MCF 10A (cell line): ENCODE measurements at places on chromosomes 4 and X. TPM values are rescaled to one million over a fixed set of nuclear protein-coding genes. Genes with fewer than 3 reads are reported as not detected.

MAGEA11 gene
- not detected in 2 replicates for total RNA-seq

C1QTNF7 gene
- total RNA-seq, result not detected in 2 replicates

XPNPEP2 gene
- not detected in 2 replicates for total RNA-seq

CITED1 gene
- 0.37 and 0.72 TPM in 2 replicates for total RNA-seq

ARHGAP4 gene
- 2.3 and 2.6 TPM in 2 replicates for total RNA-seq

MAGED1 gene
- total RNA-seq, result 46.7 and 48.6 TPM in 2 replicates

DNA sequence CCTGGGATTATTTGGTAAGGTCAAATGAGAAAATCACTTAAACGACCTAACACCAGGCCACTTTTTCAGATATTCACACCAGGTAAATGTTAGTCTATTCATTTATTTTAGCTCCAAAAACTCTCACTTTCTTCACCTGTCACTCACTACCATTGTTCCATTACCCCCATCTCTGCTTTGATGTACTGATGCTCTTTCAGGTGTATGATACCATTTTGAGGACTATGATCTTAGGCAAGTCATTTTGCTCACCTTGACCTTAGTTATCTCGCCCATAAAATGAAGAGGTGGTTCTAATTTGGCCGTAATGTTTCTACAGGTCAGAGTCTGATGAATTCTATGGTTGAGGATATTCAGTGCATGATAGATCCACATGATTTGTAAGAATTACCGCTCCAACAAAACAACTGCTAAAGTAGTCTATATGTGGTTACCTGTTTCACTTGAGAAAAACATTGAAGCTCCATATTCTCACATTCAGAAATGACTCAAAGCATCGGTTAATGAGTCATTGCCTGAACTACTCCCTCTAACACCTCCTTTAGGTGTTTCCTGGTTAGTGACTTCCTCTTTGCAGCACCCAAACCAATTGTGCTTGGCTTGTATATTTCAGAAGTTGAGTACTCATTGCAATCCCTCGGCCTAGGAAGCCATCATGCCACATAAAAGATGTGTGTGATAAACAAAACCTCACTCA is 4.5 kb downstream of the DTHD1 start:
- DNase-seq, result peak; percentile 53

DNA sequence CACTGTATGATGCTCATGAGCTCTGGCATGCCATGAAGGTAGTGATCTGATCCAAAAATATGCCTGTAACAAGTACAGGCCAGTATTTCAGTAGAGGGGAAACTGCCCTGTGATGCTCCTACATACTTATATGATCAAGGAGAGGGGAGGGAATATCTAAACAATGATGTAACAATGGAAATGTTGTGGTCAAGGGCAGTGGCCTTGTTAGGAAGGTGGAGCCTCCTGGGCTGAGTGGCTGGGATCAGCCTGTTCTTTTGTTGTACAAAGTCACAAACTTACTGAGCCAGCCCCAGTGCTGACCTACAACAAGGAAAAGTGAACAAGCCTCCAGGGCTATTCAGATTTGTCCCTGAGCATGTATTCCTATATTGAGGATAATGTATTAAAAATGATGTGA is 70.3 kb downstream of the ANXA10 start:
- no peak for DNase-seq

DNA sequence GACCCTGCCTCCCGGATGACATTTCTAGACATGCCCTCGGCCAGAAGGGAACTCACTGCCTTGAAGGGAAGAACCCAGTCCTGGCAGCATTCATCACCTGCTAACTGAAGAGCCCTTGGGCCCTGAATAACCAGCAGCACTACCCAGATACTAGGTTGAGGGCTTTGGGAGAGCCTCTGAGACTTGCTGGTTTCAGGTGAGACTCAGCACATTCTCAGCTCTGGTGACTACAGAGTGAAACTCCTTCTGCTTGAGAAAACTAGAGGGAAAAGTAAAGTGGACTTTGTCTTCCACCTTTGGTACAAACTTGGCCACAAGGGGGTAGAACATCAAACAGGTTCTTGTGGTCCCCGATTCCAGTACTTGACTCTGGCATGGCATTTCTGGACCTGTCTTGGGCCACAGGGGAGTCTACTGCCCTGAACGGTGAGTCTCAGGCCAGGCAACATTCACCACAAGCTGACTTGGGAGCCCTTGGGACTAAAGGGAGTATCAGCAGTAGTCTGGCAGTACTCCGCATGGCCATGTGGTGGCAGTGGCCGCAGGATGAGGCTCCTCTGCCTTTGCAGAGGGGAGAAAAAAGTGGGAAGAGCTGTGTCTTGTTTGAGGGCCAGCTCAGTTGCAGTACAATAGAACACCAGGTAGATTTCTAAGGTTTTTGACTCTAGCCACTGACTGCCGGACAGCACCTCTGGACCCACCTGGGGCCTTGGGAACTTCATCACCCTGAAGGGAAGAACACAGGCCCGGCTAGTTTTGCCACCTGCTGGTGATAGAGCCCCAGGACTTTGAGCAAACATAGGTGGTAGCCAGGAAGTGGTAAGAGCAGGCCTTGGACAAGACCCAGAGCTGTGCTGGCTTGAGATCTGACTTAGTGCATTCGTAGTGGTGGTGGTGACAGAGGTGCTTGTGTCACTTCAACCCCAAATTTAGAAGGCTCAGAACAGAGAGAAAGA is 414.8 kb downstream of the OPHN1 start:
- DNase-seq, result peak; percentile 16

- no peak for DNase-seq
Measured at GRCh38 chrX:3788494-3789233, 75.2 kb upstream of the PRKX start.

DNA sequence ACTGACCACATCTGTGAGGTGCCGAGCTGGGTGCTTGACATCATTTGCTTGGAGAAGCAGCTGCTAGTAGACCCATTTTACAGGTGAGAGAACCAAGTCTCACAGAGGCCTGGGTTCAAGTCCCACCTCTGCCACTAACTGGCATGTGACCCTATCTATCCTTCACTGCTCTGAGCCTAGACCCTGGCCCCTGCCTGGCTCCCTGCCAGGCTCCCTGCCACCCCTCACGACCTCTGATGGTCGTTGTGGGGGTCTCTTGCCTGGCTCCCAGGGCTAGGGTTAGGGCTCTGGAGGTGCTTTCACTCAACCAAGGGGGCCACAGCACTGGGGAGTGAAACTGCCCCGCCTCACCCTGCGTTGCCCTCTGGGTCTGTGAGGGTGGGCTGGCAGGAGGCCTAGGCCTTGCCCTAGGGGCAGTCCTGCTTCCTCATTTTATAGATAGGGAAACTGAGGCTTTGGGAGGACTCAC is 7.2 kb upstream of the ADD1 start:
- DNase-seq, result no peak

- DNase-seq, result peak; percentile 78
Measured at GRCh38 chr4:128979934-128980333, 113.4 kb downstream of the SCLT1 start.

DNA sequence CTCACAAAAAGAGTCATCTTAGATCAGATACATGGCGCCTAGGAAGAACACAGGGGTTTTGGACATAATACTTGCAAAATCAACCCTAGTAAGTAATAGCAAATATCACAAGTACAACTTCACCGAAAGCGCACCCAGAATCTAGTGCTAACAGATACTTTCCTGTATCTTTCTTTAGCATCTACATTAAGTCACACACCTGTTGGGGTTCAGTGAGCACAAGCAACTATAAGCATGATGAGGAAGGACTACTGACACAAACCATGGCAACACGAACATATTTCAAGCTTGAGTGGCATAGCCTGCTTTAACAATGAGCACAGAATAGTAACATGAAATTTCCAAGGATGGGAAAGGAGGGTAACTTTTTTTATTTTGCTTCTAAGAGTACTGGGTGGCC is 116.1 kb downstream of the GPC3 start:
- no peak for DNase-seq

DNA sequence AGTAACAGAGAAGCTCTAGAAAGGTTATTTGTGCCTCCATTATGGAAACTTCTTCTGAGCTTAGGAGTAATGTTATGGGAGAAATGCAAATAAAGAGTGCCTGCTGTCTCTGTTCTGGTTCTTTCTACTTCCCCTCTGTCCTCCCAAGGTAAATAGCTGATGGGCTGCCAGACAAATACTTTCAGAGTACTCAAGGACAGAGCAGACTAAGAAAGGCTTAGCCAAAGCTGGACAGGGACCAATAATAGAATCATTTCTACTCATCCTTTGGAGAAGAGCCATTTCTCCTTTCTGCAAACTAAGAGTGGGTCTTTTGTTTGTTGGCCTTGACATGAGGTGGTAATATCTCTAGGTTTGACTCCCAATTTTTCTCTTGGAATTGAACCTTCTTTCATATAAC is 136.1 kb downstream of the MID1IP1 start:
- no peak for DNase-seq

GRCh38 chr4:145130130-145130529 is 32.0 kb downstream of the ABCE1 start:
- no peak for DNase-seq

DNA sequence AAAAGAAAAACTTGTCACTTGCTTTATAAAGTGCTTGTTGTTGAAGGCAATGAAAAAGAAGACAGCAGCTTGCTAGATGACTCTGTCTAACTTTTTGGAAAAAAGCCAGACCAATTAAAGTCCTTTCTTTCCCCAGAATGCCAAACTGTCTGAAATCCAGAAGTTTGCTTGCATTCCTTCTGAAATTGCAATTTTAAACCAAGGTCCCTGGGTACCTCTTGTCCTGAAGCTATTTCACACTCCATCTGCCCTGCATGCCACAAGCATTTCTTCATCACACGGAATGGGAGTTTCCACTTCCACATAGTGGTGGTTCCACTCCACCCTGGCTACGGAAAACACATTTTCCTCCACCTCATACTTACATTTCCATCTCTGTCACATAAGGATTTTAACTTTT is 101.0 kb downstream of the PAPSS1 start:
- peak; percentile 0 for DNase-seq

GRCh38 chr4:2799971-2800690 is 7.2 kb downstream of the SH3BP2 start:
- no peak for DNase-seq

DNA sequence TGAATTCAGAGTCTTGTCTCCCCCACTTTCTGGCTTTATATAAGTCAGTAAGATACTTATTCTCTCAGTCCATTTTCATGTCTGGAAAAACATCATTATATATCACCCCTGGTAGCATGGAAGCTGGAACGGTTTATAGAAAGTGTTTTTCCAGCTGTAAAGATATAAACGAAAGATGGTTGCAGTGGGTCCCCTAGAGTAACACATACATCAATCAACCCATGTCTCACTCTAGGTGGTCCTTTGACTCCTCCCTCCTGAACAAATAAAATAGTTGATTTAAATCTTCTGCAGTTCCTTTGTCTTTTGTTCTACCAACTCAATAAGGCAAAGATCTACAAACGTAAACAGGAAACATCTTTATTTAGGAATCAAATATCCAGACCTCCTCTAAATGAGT is 1306.1 kb upstream of the TENM3 start:
- no peak for DNase-seq

DNA sequence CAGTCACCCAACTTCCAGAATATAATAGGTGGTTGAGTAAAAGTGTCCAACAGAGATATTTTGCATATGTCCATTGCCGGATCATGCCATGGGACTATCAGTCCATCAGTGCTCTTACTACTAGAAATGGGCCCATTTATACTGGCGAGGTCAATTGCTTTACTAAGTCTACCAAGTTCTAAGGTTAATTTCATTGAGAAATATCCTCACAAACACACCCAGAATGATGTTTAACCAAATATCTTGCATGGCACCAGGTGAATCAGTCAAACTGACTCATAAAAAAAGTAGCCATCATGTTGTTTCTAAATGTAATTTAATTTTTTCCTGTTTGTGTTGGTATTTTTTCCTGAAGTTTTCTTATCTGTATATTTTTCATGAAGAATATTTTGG is 1217.0 kb downstream of the RAPGEF2 start:
- peak; percentile 44 for DNase-seq

DNA sequence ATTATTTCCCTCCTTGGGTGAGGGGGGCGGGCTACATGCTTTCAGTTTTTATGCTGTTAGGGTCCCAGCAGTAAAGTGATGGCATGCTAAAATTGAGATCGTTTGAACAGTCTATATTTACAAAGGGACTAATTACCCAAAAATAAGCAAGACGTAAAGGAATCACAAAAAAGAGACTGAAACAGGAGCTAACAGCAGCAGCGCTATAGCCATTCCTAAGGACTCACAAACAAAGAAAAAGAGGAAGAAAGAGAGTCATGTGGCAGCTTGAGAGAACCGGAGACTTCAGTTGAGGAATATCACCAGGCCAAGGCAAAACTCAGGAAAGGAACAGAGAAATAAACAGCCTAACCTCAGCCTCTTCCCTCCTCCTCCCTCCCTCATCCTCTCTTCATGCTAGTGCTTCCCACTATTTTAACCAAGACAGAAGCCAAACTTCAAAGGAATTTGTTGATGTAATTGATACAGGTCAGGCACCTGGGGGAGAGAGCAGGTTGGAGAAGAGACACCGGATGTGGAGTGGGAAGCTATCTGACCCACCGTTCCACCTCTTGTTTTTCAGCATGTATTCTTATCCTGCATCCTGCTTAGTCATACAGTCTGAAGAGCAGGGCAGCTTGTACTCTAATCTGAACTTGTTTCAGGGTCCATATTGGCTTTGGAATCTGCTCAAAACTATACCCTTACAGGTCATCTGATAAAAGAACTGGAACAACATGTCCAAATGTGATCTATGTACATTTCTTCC is 383.7 kb downstream of the NAF1 start:
- no peak for DNase-seq

DNA sequence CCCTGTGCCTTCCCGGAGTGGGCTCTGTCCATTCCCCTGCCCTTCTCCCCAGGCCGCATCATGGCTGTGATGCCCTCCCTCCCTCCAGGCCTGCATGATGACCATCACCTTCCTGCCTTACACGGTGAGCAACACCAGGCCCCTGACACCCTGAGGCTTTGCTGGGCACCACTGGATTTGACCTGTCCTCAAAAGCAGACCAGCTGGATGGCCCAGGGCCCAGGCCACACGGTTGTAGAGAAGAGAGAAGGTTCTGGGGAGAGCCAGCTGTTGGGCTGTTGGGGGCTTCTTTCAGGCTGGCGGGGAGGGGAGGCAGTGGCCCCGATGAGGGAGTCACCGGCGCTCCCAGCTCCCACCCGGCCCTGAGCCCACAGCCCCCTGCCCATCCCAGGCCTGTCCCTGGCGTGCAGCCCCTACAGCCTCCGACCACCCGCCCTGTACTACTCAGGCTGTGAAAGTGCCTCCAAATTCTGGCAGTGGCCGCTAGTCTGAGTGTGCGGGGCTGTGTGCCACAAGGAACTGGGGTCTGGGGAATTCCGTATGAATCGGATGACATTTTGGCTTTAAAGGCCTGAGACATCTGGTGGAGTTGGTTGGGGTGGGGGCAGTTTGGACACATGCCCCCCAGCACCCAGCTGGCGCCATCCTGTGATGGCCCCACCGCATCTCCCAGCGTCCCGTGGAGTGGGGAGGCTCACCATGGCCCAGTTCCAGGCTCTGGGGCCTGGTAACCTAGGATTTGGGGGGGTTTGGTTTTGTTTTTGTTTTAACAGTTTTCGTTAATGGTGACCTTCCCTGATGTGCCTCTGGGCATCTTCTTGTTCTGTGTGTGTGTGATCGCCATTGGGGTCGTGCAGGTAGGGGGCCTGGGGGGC is 19.6 kb downstream of the TMEM175 start:
- DNase-seq, result no peak

DNA sequence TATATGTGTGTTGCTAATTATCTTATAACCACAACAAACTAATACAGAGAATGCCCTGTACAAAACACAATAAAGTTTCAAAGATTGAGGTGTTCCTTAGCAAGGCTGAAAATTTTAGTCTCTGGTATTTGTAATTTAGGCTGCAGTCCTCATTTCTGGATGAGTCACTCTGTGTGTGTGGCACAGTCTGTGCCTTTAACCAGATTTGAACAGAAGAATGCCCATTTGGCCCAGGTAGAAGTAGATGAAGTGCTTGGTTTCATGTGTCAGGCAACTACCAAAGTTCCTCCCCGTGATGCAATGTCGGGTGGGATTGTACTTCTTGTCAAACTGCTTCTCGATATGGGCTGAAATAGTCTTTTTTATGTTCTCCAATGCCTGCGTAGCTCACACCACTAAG is 91.6 kb upstream of the H2AZ1 start:
- DNase-seq, result peak; percentile 53
